ENCODE measurements at places on chromosomes 2 and 18.

- DNase-seq: peak; percentile 35
Observed at GRCh38 chr2:217099561-217099960, 239.7 kb upstream of the TNP1 start.

DNA sequence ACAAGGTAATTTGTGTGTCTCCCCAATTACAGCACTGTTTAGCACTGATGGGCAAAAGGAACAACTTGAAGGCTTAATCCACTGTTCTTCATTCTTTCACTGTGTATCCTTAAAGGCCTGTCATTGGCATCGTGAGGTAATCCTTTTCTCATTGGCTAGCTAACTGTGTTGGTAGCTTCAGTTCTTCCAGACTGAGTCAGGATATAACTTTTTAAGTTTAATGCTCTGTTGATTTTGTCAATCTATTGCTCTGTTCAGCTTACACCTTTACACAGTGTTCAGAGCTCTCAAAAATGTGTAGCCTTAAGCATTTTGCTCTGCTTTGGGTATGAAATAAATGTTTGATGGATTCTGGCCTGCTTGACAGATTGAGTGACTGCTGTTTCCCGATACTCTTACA lies 148.2 kb downstream of the KIAA1328 start:
- no peak for DNase-seq

GRCh38 chr2:127530245-127531140 lies 4.2 kb upstream of the IWS1 start:
- peak; percentile 31 for DNase-seq

DNA sequence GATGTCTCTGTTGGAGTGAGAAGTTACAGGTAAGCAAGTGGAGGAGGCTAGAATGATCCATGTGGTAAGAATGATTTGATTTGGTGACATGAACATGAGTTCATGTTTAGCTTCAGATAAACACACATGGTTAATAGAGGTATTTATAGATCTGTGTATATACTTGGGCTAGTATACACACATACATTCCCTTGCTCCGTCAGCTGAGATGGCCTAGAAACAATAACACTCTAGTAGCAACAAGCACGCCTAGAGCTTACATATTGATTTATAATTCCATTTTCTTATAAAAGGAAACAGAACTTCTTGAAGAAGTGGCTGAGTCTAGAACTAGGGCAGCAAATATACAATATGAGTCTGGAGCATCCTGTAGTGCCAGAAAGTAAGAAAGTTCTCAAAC lies 223.0 kb downstream of the RND3 start:
- no peak for DNase-seq

DNA sequence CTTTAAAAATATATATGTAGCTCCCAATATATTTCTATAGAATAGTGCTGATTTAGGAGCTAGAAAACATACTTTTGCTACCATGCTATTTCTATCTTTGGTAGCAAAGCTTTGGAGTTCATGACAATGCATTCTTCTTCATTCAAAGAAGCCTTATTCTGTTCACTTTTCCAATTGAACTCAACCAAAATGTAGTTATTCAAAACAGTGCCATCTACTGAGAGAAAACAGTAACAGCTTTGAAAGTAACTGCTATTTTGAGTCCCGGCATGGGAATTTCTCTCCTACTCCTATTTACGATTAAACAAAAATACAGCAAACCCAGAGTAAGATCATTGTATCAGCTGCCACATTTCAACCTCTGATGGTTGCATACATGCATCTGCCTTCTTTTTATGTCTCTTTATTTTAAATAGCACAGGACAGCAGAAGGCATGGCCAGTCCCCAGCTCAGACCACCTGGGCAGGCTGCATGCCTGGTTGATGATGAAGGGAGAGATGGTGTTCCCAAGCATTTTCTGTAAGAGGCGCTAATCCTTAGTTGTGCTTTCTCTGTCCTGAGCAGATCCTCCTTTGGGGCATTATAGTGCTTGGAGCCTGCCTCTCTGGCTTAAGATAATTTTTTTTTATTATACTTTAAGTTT lies 69.7 kb upstream of the SULT1C3 start:
- DNase-seq: peak; percentile 52

DNA sequence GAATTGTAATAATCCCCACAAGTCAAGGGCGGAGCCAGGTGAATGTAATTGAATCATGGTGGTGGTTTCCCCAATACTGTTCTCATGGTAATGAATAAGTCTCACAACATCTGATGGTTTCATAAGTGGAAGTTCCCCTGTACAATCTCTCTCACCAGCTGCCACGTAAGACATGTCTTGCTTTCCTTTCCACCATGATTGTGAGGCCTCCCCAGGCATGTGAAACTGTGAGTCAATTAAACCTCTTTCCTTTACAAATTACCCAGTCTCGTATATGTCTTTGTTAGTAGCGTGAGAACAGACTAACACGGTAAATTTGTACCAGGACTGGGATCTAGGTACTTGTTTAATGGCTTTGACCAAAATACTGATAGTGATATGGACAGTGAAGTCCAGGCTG lies 744.3 kb upstream of the REG3G start:
- no peak for DNase-seq

GRCh38 chr18:62239475-62239874 lies 52.4 kb downstream of the RELCH start:
- DNase-seq: no peak

GRCh38 chr18:39260565-39260964 lies 1695.0 kb upstream of the CELF4 start:
- DNase-seq: no peak

DNA sequence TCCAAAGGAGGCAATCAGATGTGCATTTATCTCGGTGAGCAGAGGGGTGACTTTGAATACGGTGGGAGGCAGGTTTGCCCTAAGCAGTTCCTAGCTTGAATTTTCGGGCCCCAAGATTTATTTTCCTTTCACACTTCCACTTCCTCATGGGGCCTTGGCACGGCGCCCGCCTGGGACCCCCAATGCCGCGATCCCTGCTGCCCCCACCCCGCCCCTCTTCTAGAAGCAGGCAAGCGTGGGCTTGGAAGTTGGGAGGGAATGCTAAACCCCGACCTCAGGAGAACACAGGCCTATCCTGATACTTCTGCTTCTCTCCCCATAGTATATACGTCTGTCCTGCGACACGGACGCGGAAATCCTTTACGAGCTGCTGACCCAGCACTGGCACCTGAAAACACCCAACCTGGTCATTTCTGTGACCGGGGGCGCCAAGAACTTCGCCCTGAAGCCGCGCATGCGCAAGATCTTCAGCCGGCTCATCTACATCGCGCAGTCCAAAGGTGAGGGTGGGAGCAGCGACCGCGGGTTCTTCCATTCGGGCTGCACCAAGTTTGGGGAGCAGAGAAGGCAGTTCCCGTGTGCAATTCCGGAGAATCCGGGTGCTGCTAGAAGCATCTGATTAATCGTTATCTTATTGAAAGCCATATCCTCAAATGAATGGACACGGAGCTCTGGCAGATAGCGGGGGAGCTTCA lies 21.6 kb downstream of the TRPM8 start:
- DNase-seq: no peak

GRCh38 chr2:143736904-143737303 lies 607.7 kb downstream of the ARHGAP15 start:
- DNase-seq: no peak

GRCh38 chr2:65049010-65049639 lies 7.1 kb upstream of the CEP68 start:
- no peak for DNase-seq

DNA sequence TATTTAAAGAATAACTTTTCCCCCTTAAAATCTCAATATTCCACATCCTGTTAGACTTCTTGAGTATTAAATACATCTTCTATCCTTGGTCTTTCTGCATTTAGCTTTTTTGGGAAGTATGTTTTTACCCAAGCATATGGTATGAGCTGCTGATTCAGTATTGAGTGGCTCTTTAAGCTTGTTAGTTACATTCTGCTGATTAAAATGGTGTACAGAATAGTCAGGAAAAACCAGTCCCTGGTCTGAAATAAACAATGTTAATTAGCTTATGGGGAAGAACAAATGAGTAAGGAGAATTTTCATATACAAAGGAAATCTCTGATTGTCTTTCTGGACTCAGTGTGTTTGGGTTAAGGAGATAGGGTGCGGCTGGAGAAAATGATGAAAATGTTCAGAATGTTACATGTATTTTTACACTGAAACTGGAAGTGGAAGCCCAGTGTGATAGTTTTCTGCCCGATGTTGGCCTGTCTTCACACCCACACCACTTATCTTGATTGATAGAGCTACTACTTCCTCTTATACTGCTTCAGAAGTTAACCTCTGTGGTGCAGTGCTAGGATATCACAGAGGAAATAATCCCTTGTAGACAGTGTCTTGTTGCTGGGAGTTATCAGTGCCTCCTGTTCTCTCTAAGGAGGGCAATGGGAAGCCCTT lies 84.0 kb downstream of the MSH2 start:
- DNase-seq: no peak

DNA sequence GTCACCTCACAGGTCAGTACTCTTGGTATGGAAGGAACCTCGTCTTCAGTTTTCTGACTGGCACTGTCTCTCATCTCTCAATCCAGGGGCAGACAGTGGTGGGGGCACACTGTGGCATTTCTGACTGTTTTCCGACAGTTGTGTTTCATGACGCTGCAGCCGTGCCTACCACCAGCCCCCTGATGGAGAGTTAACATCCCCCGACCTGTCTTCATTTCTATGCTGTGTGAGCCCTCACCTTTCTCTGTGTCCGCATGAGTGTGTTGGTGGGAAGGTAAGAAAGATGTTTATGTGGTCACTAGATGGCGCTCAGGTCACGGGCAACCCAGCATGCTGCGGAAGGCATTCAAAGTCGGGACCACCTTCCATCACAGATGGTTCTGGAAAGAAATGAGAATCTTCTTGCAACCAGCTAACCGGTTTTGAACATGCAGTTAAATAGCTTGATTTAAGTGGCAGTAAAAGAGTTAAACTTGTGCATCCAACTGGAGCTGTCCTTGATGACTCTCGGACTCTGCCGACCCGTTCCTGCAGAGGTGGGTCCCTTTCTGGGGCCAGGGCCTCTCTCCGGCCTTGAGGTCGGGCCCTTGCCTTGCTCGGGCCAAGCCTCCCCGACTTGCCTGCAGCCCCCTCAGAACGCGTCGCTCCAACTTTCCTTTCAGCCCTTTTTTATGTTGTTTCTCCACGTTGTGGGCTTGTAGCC lies 92.4 kb downstream of the DYSF start:
- DNase-seq: peak; percentile 71

DNA sequence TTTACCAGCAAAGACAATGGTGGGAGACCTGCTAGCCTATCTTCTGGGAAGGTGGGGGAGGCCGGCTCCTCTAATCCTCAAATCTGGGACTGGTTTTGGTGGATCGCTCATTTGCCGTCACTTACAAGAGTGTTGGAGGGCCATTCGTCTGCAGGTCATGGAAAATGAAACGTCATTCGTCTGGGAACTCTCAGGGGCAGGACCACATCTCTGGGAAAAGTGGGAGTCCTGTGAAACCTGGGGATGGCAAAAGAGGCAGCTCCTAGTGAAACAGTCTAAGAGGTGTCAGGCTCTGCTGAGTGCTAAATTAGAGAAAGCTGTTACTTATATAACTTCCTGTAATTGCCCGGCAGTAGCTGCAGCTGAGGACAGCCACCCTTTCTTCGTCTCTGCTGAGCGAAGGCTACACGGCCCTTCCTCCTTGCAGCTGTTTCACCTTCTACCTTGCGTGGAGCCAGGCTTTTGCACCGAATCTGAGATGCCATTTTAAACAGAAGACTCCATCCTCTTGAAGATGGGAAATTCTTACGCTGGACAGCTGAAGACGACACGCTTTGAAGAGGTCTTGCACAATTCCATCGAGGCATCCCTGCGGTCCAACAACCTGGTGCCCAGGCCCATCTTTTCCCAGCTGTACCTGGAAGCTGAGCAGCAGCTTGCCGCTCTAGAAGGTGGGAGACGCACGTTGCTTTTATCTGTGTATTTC lies 22.4 kb downstream of the GREB1 start:
- DNase-seq: no peak

GRCh38 chr2:219557791-219558785 lies 13.3 kb downstream of the OBSL1 start:
- no peak for DNase-seq

DNA sequence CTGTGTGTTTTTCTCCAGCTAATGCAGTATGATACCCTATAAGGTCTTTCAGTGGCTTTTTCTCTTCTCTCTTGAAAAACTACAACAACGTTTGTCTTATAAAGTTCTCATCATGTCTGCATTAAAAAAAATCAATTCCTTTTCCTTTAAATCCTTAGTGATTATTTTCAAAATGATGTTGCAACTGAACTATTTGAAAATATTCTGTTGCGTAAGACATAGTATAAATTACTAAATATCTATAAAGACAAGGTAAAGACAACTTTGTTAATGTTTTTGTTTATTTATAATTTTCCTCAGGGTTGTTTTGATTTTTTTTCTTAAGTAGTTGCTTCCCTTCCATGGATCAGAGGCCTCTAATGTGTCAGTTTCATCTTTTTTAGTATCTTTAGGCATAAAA lies 21.2 kb downstream of the PARD3B start:
- peak; percentile 17 for DNase-seq

- no peak for DNase-seq
Observed at GRCh38 chr2:232537079-232537478, 2.4 kb upstream of the CHRNG start.

GRCh38 chr2:234296991-234297390 lies 199.9 kb downstream of the ARL4C start:
- no peak for DNase-seq

GRCh38 chr2:189751080-189751658 lies 11.4 kb downstream of the OSGEPL1 start:
- DNase-seq: peak; percentile 59

DNA sequence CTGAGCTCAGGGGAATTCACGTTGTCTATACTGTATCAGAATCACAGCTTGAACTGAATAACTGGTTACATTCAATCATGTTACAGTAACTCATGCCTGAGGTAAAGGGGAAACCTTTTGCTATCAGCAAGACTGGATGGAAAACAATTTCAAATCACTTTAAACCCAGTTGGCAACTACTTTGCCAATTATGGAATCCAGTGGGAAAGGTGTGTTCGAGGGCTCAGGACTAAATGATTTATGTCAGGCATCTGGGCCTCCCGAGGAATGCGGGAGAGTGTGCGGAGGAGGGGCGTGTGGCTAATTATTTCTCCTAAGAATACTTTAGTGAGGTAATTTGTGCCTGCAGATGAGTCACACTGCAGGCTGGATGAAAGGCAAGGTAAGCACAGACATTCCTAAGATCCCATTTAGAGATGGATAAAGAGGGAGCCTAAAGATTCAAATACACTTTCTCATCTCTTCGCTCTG lies 100.1 kb downstream of the HRH4 start:
- no peak for DNase-seq
